Stimulated activated CD8-positive, alpha-beta memory T cell treated with anti-CD3 and anti-CD28 coated beads, Interleukin-7, amount 100 ng/mL, for 1 hour (primary cell): ENCODE measurements at places on chromosomes 6 and 20.

DNA sequence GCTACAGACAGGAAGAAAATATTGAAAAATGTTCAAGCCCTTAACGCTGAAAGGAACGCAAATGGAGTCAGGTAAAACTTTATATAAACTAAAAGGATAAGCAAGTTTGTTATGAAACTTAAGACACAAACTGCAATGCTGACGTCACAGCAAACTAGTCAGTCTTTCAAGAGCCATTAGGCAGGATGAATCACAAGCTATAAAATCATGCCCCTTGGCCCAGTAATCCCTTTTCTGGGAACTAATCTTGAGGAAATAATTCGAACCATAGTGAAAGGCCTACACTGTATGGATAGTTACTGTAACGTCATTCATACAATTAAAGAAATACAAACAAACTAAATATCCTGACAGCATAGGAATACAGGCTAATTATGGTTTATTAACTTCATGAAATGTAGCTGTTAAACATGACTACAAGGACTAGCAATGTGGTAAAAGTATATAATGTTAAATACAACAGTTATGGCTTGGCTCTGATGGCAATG is 42.7 kb upstream of the HINT3 start:
- DNase-seq, result no peak

DNA sequence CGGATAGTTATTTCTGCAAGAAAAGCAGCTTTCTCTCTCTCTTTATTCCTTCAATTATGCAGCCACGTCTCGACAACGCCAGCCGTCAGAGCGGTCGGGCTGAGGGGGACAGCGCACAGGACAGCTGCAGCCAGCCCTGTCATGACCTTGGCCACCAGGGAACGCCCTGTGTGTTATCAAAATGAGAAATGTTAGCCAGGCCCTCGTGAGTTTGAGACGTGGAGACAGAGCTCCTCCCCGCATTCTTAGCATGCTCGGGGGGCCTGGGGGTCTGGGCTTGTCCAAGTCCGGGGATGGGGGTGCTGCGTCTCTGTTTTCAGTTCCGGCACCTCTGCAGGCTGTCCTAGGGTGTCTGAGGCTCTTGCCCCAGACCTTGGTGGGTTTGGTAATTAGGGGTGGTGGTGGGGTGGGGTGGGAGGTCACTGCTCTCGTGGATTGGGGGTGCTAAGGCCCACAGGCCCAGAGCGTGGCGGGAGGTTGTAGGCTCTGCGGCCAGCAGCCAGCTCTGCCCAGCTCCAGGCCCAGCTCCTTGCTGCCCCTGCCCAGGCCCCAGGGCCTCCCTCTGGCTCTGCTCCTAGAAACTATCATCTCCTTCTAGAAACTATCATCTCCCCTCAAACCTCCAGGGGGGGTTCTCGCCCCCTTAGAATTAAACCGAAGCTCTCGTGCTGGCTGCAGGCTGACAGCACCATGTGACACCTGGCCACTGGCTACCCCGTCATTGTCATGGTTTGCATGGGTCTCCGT is 54.3 kb upstream of the GATA5 start:
- DNase-seq, result no peak

DNA sequence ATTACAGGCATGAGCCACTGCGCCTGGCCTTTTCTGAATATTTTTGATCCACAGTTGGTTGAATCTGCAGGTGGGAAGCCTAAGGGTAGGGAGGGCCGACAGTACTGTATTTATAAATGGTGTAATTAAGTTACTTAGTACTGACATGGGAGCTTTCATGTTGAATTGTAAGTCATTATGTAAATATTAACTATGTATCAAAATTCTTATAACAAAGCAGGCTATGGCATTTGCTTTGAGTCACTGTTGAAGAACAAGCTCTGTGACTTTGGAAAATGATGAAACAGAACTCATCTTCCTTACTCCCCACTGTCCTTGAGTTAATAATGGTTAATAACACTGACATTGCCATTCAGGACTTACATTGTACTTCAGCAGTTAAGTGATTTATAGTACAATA is 63.0 kb upstream of the TXNDC5 start:
- no peak for DNase-seq

GRCh38 chr6:257031-257725 is 35.1 kb upstream of the DUSP22 start:
- no peak for DNase-seq

DNA sequence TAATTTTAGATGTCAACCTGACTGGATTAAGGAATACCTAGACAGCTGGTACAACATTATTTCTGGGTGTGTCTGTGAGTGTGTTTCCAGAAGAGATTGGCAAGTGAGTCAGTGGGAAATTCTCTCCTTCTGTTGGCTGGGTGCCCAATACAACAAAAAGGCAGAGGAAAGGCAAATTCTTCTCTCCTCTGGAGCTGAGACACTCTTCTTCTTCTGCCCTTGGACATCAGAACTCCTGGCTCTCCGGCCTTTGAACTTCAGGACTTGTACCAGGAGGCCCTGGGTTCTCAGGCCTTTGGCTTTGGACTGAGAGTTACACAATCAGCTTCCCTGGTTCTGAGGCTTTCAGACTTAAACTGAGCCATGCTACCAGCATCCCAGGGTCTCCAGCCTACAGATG is 7.8 kb upstream of the BTN3A1 start:
- DNase-seq, result no peak

DNA sequence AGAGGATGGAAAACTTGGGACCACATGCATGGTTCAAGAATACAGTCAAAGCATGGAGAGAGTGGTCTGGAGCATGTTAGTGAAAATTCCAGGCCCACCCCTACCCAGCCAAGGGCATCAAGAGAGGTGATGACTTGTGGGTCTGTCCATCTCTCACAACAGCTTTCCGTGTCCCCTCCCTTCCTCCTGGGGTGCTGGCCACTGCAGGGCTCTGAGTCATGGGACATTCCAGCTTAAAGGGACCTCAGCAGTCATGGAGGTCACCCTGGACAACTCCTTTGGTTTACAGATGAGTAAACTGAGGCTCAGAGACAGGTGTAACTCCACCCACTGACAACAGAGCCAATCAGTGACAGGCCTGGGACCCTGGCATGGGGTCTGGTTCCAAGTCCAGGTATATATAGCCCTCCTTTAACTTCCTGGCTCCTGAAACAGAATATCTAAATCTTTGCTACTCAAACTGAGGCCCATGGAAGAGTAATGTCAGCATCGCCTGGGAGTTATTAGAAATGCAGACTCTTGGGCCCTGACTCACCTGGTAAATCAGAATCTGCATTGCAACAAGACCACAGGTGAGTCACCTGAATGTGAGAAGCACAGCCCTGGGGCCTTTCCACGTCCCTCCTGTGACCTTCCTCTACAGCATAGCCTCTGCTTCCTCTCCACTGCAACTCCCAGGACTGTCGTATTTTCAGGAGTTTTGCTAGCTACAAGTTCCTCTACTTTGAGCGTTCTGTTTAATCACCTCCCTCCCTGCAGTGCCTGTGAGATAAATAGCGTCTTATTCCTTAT is 170.2 kb downstream of the ZDHHC14 start:
- DNase-seq, result no peak
